ENCODE measurements at places on chromosomes 5 and 9. TPM values are rescaled to one million over a fixed set of nuclear protein-coding genes. Genes with fewer than 3 reads are reported as not detected.

DEPDC1B gene
- 0.15 TPM for total RNA-seq

SLC9A3 gene
- 0.42 TPM for total RNA-seq

DNA sequence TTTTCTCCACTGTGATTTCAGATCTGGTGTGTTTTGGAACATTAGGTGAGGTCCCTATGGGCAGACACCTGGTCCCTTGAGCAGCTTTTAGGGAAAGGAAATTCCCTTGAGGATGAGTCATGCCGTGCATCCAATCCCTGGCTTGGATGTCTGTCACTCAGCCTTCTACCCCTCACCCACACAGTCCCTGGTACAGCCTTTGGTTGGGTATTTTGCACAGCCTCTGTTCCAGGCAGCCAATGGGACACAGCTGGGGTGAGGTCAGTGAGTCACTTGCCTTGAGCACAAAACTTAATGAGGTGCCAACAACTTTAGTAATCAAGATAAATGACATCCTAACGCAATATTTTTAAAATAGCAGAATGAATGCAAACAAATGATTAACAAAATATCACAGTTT lies 22.7 kb upstream of the SVEP1 start:
- no peak for DNase-seq
- H3K4me1 ChIP-seq: no peaks in the 10 kb centered on the region
- no peaks in the 10 kb centered on the region for H3K36me3 ChIP-seq

GRCh38 chr9:15262581-15262980 lies 44.4 kb downstream of the TTC39B start:
- H3K27me3 ChIP-seq: no peaks in the 10 kb centered on the region
- H3K36me3 ChIP-seq: no peaks in the 10 kb centered on the region
- H3K4me3 ChIP-seq: no peak overlapping the region
- no peaks in the 10 kb centered on the region for H3K4me1 ChIP-seq
- no peak overlapping the region for H3K27ac ChIP-seq

DNA sequence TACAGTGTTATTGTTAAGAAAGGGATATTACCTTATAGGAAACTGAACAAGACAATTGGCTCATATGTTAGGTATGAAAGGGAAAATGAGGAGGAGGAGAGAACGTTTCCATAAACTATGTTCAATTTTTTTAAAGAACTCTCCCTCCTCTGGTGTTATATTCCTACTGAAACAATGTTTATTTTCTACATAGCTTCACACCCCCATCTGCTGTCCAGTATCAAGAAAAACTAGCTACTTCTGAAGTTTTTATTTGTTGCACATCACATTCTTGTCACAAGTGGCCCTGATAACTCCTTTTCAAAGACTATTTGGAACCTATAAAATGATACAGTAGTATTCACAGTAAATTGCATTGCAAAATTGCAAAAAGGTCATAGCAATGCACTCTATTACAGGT lies 223.4 kb upstream of the FAM174A start:
- no peak for DNase-seq
- no peak overlapping the region for H3K27ac ChIP-seq
- no peaks in the 10 kb centered on the region for H3K27me3 ChIP-seq
- no peaks in the 10 kb centered on the region for H3K36me3 ChIP-seq
- no peak overlapping the region for H3K4me3 ChIP-seq

GRCh38 chr9:76911971-76912370 lies 6.1 kb upstream of the PRUNE2 start:
- H3K36me3 ChIP-seq: no peaks in the 10 kb centered on the region
- H3K27me3 ChIP-seq: no peaks in the 10 kb centered on the region
- no peaks in the 10 kb centered on the region for H3K4me1 ChIP-seq
- no peak for DNase-seq
- no peak overlapping the region for H3K4me3 ChIP-seq

- no peak overlapping the region for H3K27ac ChIP-seq
- no peaks in the 10 kb centered on the region for H3K4me1 ChIP-seq
- no peaks in the 10 kb centered on the region for H3K27me3 ChIP-seq
- H3K4me3 ChIP-seq: no peak overlapping the region
Observed at GRCh38 chr9:101479338-101480030, 43.9 kb upstream of the ALDOB start.

DNA sequence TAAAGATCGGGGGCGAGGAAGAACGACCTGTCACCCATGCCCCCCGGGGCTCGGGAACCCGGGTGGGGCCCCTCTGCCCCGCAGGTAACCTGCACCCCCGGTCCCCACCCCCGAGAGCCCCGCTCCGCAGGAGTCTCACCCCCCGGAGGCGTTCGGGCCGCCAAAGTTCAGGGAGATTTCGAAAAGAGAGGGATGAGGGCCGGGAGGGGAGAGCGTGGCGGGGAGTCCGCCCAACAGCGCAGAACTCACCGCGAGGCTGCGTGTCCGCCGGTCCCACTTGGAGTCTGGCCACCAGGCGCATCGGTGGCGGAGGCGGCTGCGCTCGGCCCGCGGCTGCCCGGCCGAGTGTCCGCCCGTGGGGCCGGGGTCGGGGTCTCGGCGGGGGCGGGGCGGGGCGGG lies at the start of gene PHF19:
Gene PHF19 (minus strand): TSS at position 347 of the 399 bp plus-strand sequence. CDS start 2,447 bp downstream, outside the sequence.
- peak within 1 kb of the TSS; percentile 57 for H3K4me3 ChIP-seq
- no peaks in the 10 kb centered on the region for H3K4me1 ChIP-seq
- H3K36me3 ChIP-seq: no peaks in the 10 kb centered on the region
- peak within 1 kb of the TSS; percentile 62 for H3K27ac ChIP-seq
- no peaks in the 10 kb centered on the region for H3K27me3 ChIP-seq
